Suppressor macrophage treated with lipopolysaccharide for 4 hours (primary cell): ENCODE measurements at places on chromosomes 7 and 10.

DNA sequence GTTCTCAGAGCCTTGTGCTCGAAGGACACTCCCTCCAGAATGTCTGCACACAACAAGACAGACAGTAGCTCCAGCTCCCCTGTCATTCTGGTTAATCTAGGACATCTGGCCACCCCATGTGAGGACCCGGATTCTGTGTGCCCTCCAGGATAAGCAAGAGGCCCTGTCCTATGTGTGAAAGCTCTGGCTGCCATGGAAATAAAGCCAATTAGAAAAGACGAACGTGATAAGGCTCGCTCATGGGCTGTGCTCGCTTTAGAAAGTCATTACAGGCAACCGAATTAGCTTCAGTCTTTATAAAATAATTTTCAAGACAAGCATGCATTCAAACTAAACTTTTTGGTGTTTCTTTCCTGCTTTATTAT, 263.4 kb downstream of the INHBA start:
- no peak for DNase-seq

DNA sequence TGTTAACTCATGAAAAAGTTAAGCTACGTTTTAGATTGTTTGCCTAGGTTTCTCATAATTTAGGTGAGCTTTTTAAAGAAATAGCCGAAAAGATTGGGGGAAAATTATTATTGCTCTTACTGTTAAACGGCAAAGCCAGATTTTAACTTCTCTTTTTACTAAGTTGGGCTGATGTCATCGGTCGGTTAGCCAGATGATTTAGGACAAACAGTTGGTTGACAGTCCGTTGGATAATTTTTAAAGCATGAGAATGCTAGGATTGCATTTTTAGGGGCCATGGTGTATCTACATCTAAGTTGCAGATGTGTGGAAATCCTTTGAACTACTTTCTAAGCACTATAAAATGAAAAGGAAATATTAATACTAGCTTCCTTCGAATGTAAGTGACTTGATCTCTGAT, 280.9 kb upstream of the AKR1E2 start:
- peak; percentile 40 for DNase-seq

DNA sequence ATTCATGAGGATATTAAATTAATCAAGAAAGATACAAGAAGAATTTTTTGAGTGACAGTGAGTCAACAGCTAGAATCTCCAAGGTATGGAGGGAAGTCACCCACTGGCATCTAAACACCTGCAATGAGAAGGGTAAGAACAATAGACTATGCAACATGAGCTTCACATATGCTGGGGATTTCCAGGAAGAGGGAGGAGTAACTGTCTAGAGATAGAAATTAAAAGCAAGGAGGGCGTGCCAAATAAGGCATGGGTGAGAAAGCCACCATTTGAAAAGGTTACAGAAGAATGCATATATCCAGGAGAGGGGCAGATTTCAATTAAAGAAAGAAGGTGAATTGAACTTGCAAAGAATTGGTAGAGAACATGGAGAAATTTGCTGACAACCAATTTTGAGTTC, 365.7 kb downstream of the GPR37 start:
- no peak for DNase-seq

DNA sequence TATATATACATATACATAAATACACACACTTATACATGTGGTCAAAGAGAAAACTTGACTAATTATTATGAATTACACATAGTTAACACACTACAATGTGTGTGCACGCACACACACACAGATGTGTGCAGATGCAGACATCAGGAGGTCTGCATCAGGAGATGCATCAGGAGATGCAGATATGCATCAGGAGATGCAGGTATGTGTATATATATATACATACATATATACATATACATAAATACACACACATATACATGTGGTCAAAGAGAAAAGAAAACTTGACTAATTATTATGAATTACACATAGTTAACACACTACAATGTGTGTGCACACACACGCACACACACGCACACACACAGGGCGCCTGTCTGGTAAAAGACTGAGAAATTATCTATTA, 31.3 kb upstream of the MDFIC start:
- no peak for DNase-seq

DNA sequence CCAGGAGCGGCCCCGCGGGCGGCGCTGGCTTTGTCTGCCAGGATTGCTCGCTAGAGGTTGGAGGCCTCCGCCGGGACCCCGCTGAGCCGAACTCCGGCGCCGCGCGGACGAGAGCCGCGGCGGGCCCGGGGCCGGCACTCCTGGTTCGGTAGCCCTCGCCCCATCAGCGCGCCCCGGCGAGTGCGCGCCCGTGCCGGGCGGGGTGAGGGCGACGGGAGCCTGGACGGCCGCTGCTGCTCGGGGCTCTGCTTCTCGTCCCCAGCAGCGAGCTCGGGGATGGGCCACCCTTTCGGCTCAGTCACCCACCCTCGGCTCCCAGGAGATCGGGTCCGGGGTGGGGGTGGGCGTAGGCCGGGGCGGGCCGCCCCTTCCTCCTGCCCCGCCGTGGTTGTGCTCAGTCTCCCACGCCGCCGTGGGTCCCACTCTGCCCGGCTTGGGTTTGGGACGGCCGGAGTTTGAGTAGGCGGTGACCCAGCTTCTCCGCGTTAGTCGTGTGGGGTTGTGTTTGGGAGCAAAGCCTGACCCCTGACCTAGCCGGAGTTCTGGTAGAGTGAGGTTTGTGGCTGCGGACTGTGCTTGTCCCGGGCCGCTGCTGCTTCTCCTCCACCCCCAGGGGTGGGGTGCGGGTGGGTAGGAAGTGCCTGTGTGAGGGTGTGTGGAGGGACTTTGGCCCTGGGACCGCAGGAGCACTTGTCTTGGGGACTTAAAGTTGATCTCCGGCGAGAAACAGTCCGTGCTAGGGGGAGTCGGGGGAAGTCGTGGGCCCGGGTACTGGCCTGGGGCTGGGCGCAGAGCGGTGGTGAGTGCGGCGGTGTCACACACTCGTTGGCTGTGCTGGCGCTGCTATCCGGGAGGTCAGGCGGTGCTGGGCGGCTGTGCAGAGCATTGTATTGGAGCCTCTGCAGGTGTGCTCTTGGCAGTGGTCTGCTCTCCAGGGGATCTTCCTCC, 677 bp downstream of the TSPAN14 start:
- peak; percentile 47 for DNase-seq
